Activated T-helper 2 cell treated with anti-CD3 and anti-CD28 coated beads, Interferon-gamma antibody, Interleukin-2, Interleukin-4, amounts not matched to agents 10 μg/mL and 5 μg/mL and 100 μg/mL, durations not matched to agents 14 hours and 24 hours and 36 hours (primary cell): ENCODE measurements at places on chromosomes 6 and 20.

DNA sequence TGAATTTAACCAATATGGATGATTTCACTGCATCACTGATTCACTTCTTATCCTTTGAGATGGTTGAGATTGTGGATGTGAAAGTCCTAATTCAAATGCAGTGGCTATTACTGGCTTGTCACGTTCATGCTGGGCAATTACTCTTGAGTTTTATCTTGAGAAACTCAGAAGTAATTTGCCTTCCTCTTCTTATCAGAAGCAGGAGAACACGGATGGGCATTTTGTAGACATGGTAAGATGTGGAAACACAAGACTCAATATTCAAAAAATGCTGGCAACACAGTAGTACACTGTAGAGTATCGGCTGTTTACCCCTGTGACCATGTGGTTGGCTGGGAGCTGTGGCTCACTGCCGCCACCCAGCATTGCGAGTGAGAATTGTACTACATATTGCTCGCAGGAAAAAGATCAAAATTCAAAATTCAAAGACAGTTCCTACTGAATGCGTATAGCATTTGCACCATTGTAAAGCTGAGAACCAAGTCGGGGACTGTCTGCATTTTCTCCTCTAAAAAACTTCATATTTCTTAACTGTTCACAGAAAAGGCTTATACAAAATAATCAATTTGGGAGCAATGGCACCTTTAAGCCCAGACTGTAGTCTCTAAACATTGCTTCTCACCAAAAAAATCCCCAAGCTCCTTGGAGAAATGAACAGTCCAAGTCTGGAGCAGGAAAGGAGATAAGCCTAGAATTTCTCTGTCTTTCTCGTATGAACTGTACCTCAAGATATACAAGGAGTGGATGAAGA, 61.9 kb upstream of the ELOVL5 start:
- no peaks in the 10 kb centered on the region for H3K36me3 ChIP-seq
- peaks cover 6% of the 10 kb centered on the region for H3K27me3 ChIP-seq
- DNase-seq = peak; percentile 29
- H3K4me1 ChIP-seq = peaks cover 5% of the 10 kb centered on the region

- peaks cover 3% of the 10 kb centered on the region for H3K27me3 ChIP-seq
- no peak for DNase-seq
- no peaks in the 10 kb centered on the region for H3K36me3 ChIP-seq
- no peak overlapping the region for H3K27ac ChIP-seq
- H3K4me1 ChIP-seq = no peaks in the 10 kb centered on the region
Observed at GRCh38 chr6:117317261-117317660, 51.9 kb downstream of the VGLL2 start.

GRCh38 chr6:159693894-159694545, 979 bp upstream of the SOD2 start:
- peaks cover 19% of the 10 kb centered on the region for H3K36me3 ChIP-seq
- peak overlapping the region; percentile 92 for H3K4me3 ChIP-seq
- H3K27ac ChIP-seq = peak overlapping the region; percentile 95
- H3K27me3 ChIP-seq = no peaks in the 10 kb centered on the region
- DNase-seq = peak; percentile 35

- DNase-seq = no peak
- peaks cover 22% of the 10 kb centered on the region for H3K27me3 ChIP-seq
- H3K36me3 ChIP-seq = no peaks in the 10 kb centered on the region
Observed at GRCh38 chr6:21426841-21427490, 166.6 kb upstream of the SOX4 start.

DNA sequence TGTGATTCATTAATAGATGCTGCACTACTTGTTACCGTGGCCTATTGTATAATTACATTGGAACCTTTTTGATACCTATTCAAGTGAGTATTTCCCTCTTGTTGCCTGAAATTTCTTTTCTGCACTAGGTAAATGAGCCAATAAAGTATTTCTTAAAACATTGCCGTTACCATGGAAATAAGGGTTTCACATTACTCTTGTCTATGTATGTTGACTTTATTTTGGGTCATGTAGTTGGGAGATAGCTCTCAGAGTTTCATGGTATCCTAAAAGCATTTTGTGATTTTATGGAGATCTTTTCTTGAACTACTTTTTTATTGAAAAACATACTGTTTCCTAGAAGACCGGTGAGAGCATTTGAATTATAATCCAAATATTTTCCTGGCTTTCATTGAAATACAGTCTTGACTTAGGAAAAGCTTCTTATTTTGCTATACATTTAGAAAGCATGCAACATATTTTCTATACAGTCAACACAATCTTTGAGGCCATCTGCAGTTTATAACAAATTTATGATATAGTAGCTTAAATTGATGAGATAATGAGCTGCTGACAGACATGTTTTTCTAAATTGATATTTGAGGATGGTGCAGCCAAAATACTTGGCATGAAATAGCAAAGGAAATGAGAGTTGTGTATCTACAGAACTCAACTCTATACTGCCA, 650.4 kb downstream of the RFPL4B start:
- H3K27me3 ChIP-seq = no peaks in the 10 kb centered on the region
- no peaks in the 10 kb centered on the region for H3K4me1 ChIP-seq
- no peak overlapping the region for H3K4me3 ChIP-seq
- no peak for DNase-seq
- H3K27ac ChIP-seq = no peak overlapping the region

DNA sequence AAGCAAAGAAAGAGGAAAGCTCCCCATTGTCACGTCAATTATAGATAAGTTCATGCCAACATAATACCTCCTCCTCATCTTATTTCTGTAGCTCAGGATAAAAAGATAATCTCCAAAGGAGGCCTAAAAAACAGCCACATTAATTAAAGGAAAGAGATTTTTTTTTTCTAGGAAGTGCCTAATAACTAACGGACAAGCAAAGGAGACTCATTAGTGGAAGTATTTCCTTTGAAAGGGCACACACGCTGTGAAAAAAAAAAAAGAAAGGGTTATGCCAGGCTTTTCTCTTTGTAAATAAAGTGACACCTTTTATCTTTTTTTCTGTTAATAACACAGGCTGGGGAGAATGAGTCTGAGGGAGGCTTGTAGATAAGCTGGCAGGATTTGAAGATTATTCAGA, 55.7 kb downstream of the PCSK2 start:
- DNase-seq = no peak
- no peaks in the 10 kb centered on the region for H3K4me1 ChIP-seq
- H3K27ac ChIP-seq = no peak overlapping the region
- H3K27me3 ChIP-seq = no peaks in the 10 kb centered on the region
- no peak overlapping the region for H3K4me3 ChIP-seq
- no peaks in the 10 kb centered on the region for H3K36me3 ChIP-seq
